ENCODE measurements at places on chromosomes 6 and 20. TPM values are rescaled to one million over a fixed set of nuclear protein-coding genes. Genes with fewer than 3 reads are reported as not detected.

Gene MATN4
- 0.24 TPM for total RNA-seq

Gene C4B
- 2.8 TPM for total RNA-seq

Gene WASF1
- total RNA-seq, result 14.7 TPM

Gene SRMS
- total RNA-seq, result not detected

Gene DUSP15
- not detected for total RNA-seq

Gene PLN
- total RNA-seq, result not detected

Gene TINAG
- not detected for total RNA-seq

Gene FOXS1
- total RNA-seq, result not detected

Gene SOBP
- not detected for total RNA-seq

Gene CRISP3
- total RNA-seq, result not detected

Gene SMOC2
- total RNA-seq, result not detected

Gene WFDC6
- not detected for total RNA-seq

Gene CCN6
- total RNA-seq, result 8.2 TPM

Gene HELZ2
- 18.1 TPM for total RNA-seq

Gene FERMT1
- 34.8 TPM for total RNA-seq

Gene ELOVL4
- 9.7 TPM for total RNA-seq

Gene MAP3K5
- total RNA-seq, result 4.2 TPM

Gene AKAP12
- 38.0 TPM for total RNA-seq

Gene KCNK16
- not detected for total RNA-seq

Gene OTOR
- total RNA-seq, result not detected

Gene CPXM1
- total RNA-seq, result under 0.01 TPM

Gene ANGPT4
- total RNA-seq, result 0.07 TPM

Gene TAP2
- total RNA-seq, result 41.8 TPM

Gene ACTL10
- 2.7 TPM for total RNA-seq

Gene PPP1R14C
- 46.8 TPM for total RNA-seq

Gene ADGRF4
- 1.3 TPM for total RNA-seq

Gene DNAH8
- not detected for total RNA-seq

Gene HECA
- 15.0 TPM for total RNA-seq

Gene FOXC1
- total RNA-seq, result 9.6 TPM

Gene RAB44
- 0.16 TPM for total RNA-seq

Gene CCN5
- total RNA-seq, result 0.67 TPM

Gene MCCD1
- not detected for total RNA-seq
